MCF 10A (cell line): ENCODE measurements at places on chromosomes 6 and 20. TPM values are rescaled to one million over a fixed set of nuclear protein-coding genes. Genes with fewer than 3 reads are reported as not detected.

Gene SERINC3
- total RNA-seq: 104 and 126 TPM in 2 replicates

Gene SCGN
- not detected in 2 replicates for total RNA-seq

Gene KCNS1
- total RNA-seq: not detected in 2 replicates

Gene LRP11
- total RNA-seq: 38.1 and 46.1 TPM in 2 replicates

Gene TCF21
- not detected in 2 replicates for total RNA-seq

Gene LGSN
- not detected in 2 replicates for total RNA-seq

Gene NOX3
- not detected in 2 replicates for total RNA-seq

Gene ELOVL4
- 6.2 and 9.6 TPM in 2 replicates for total RNA-seq

Gene FOXA2
- total RNA-seq: 1.1 and 1.4 TPM in 2 replicates

Gene DUSP15
- not detected in 2 replicates for total RNA-seq

Gene ZNF322
- total RNA-seq: 20.7 and 23.3 TPM in 2 replicates

Gene LAMA2
- 2.2 and 3.9 TPM in 2 replicates for total RNA-seq

Gene PPP1R11
- total RNA-seq: 60.1 and 82.2 TPM in 2 replicates

Gene NRSN1
- total RNA-seq: not detected in 2 replicates

Gene TMC2
- total RNA-seq: not detected in 2 replicates

Gene RWDD1
- 41.6 and 57.2 TPM in 2 replicates for total RNA-seq
